ENCODE measurements at places on chromosomes 11 and 22. TPM values are rescaled to one million over a fixed set of nuclear protein-coding genes. Genes with fewer than 3 reads are reported as not detected.

- DNase-seq = no peak
These were observed 477.6 kb downstream of the SOX6 start for GRCh38 chr11:15878756-15879155.

The OR10V1 gene
- not detected for total RNA-seq

- no peak for DNase-seq
These were observed 16.3 kb downstream of the SCN4B start for GRCh38 chr11:118136341-118136740.

DNA sequence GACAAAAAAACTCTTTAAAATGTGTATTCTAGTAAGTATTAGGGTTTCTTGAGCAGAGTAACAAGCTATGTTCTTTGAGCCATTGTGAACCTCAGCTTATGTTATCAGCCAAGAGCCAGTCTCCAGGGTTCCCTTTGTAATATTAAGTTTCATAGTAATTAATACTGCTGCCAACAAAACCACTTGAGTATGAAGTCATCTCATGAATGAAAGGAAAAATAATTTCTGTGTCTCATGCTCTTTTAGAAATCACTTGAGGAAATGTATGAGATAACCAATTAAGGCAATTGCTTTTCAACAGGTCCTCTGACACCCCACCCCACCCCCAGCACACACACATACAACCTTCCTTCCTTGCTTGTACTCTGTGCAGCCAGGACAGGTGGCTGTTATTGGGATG lies 59.9 kb downstream of the BBOX1 start:
- DNase-seq = no peak

- DNase-seq = no peak
These were observed 16.1 kb downstream of the IGF2 start for GRCh38 chr11:2122907-2123627.

DNA sequence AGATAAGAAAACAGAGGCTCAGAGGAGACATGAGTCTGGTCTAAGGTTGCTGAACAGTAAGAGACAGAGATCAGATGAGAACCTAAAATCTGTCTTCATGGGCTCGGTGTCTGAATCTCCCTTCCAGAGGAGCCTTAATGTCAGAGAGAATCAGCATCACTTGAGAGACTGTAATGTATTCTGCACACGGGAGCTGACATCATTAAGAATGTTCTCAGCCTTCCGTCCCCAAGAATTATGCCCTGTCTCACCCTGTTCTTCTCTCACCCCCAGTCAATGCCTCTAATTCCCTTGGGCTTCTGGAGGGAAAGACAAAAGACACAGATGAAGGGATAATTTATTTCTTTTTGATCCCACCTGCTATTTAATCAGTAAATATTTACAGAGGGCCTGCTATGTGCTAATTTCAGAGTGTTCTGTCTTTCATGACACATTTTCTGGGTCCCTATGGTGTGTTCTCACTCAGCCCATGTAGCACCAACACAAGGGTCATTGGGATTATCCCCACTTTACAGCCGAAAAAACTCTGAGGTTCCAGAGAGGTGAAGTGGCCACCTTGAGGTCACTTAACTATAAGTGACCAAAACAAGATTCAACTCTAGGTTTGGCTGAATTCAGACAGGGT lies 61.8 kb downstream of the CD82 start:
- no peak for DNase-seq

The MGAT3 gene
- total RNA-seq = 9.4 TPM

The AIFM3 gene
- total RNA-seq = 0.99 TPM

GRCh38 chr22:38353142-38353629 lies 36.0 kb upstream of the CSNK1E start:
- DNase-seq = peak; percentile 92

- no peak for DNase-seq
These were observed 25.0 kb downstream of the SWAP70 start for GRCh38 chr11:9688716-9689511.

GRCh38 chr11:73553266-73553665 lies 44.6 kb downstream of the FAM168A start:
- no peak for DNase-seq

DNA sequence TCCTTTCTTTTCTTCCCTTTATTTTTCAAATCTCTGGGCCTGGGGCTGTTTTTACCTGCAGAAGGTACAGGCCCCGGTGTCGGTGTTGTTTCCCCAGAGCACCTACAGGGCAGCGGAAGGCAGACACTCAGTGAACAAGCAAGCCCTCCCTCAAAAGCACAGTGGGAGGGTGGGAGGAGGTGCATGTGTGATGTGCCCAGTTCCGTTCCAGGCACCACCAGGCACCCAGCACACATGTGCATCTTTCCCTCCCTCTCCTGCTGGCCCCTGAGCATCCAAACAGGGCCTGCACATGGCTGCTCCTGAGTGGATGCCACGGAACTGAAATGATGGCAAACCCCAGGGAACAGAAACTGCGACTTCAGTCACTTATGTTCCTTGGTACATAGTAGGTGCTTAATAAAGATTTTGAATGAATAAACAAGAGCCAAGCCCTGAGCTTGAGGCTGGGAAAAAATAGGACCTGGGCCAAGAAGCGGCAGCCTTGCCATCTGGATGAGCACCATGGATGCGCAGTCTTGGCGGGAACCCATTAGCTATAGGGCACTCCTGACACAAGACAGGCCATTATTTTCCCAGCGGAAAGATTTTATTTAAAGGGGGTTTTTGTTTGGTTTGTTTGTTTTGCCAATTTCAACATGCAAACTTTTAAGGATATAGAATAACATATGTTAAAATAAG lies 47.8 kb downstream of the ARRB1 start:
- no peak for DNase-seq

The SYT9 gene
- 0.40 TPM for total RNA-seq

GRCh38 chr11:17714870-17715269 lies 4.5 kb upstream of the MYOD1 start:
- DNase-seq = no peak

DNA sequence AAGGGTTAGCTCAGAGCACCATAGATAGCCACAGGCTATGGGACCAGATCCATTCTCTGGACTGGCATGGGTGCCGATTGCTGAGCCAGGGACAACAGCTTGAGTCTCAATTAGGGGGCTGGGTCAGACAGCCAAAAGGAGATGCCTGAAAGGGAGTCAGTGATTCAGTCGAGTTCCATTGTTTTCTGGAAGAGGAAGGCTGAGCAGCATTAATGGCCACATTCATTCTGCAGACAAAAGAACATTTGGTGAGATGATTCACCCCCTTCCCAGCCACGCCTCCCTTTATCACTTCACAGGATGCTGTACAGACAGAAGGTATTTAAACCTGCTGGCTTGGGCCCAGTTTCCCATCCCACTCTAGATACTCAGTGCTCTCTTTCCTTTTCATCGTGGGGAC lies 131.9 kb downstream of the ADAMTS15 start:
- DNase-seq = no peak

GRCh38 chr11:32870676-32871075 lies 21.9 kb upstream of the QSER1 start:
- no peak for DNase-seq

DNA sequence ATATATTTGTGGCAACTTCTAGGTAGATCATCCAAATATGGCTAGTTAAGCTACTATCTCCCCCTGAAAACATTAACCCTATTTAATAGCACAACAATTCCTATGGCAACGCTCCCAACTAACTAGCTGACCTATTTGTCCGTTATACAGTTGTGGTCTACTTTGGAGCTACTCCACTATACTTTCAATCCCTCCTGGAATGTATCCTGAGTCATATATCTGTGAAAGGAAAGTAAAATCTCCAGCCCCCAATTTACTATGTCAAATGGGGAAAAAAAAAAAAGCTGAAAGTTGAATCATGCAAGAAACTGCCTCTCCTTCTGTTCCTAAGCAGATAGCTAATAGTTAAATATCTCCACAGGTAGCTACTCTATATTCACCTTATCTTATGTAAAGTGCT lies 128.5 kb downstream of the CD44 start:
- no peak for DNase-seq

The OR52J3 gene
- not detected for total RNA-seq

The RIC3 gene
- not detected for total RNA-seq

GRCh38 chr22:41333806-41334205 lies 32.5 kb downstream of the ZC3H7B start:
- DNase-seq = no peak

GRCh38 chr11:65215441-65216076 lies 33.8 kb downstream of the CAPN1 start:
- no peak for DNase-seq

GRCh38 chr11:66789097-66789890 lies 53.9 kb upstream of the RCE1 start:
- no peak for DNase-seq

- no peak for DNase-seq
These were observed 327.6 kb upstream of the CCDC90B start for GRCh38 chr11:83613767-83614121.

DNA sequence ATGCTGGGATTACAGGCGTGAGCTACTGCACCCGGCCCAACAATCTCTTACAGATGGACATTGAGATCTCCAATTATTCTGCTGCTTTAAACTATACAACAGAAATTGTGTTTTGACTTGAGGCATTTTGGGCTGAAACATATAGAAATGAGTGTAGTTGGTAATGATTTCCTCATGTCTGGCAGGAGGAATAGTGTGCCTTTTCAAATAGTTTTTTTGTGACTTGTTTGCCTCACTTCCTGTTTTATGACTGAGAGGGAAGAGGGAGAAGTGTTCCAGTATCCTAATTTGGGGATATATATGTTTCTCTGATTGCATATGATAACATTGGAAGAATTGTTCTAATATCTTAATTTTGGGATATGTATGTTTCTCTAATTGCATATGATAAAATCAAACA lies 40.2 kb downstream of the EP300 start:
- no peak for DNase-seq

- no peak for DNase-seq
These were observed 1.9 kb downstream of the FDX1 start for GRCh38 chr11:110431674-110432073.

- no peak for DNase-seq
These were observed 8.1 kb downstream of the FBXO7 start for GRCh38 chr22:32482708-32483107.

The PDGFB gene
- total RNA-seq = 16.8 TPM

DNA sequence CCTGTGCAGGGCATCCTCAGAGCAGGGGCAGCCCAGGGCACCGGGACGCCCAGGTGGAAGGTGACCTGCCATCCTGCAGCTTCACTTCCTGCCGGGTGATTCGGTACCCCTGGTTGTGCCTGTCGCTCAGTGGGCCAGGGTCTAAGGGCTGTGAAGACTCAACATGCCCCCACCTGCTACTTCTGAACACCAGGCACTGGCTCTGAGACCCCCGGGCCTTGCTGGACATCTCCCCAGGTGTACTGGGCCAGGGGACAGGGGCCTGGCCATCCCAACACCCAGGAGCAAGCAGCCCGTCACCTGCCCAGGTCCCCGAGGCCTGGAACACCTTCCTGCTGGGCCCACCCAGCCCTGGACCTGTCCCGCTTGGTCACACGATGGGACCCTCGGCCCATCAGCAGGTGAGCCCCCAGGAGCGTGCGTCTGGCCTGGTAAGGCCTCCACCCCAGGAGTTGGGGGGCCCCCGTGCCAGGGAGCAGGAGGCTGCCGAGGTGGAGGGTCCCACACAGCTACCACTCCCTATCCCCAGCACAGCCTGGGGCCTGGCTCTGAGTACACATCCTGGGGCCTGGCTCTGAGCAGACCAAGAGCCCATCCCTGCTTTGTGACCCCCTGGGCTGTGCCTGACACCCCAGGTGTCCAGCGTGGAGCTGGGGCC lies 3.9 kb upstream of the MUC5B start:
- DNase-seq = no peak

The RAG1 gene
- total RNA-seq = 0.46 TPM

The OR56A4 gene
- total RNA-seq = 0.08 TPM

The SGSM1 gene
- total RNA-seq = not detected

- no peak for DNase-seq
These were observed 31.9 kb downstream of the PLEKHA7 start for GRCh38 chr11:16982256-16982671.

The MS4A7 gene
- total RNA-seq = not detected

All from osteocyte (in vitro differentiated cells).